CD4-positive, CD25-positive, alpha-beta regulatory T cell (primary cell): ENCODE measurements at places on chromosomes 7 and 10.
A peak's percentile ranks its signal among the peaks of the same experiment; 100 is the strongest.

- no peak for DNase-seq
Observed at GRCh38 chr7:96061844-96062243, 260.1 kb downstream of the SLC25A13 start.

DNA sequence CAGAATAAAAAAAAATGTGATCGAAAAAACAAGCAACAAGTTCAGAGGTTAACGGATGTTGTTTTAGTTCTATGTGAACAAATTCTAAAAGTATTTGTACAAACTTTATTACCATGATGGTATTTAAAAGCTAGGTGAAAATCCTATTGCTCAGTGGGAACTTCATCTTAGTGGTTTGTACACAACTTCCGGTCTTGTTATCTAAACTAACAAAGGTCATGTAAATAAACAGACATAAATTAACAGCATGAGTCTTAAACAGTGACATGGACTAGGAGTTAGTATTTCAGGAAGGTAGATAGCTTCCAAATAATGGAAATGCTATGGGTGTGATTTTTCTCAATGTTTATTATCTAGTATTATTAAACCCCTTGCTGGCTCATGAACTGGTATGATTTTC is 83.8 kb downstream of the SPAG6 start:
- no peak for DNase-seq

DNA sequence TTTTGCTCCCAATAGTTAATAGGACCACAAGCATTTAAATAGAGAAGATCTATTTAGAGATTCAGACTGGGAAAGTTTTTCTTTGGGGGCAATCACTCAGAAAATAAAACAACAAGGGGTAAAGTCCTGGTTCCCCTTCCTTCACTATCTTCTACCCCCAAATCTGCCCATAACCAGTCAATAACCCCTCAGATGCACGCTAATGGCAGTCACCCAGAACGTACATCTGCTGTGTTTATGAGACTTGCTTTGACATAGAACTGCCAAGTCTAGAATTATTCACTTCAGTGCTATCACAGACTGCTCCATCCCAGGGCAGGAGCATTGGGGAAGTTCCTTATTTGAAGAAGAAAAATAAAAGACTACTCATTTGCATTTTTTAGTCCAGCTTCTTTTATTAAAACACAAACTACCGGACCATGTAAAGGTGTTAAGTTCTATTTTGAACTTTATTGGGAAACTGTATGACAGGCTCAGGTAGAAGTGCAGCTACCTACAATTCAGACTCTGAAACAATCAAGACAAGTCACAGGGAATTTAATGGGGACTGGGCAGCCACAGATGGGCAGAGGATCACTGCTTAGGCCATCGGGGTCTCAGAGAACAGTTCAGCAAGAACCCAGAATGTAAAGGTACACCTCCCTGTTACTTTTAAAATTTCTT is 38.4 kb downstream of the ANK3 start:
- DNase-seq, result no peak

GRCh38 chr10:3805791-3806461 is 20.9 kb upstream of the KLF6 start:
- peak; percentile 70 for DNase-seq

DNA sequence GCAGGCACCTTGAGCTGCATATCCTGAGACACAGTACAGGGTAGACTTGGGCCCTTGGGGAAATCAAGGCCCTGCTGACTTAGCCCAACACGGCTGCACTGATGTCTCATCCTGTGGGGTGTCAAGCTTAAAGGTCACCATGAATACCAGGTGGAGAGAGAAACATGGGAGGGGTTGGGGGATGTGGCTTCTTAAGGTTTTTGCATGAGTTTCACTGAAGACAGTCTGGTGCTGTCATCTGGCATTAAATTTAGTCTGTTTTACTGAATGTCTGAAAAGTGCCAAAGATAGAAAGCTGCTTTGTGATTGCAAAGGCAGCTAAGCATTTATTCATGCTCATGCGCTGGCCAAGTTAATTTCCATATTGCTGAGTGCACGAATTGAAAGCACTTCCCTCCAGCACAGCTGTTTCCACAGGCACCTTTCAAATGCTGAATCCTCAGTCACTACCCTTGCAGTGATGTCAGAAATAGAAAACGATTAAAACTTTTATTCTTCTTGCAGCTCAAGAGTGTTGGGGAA is 102.1 kb downstream of the OSBPL3 start:
- peak; percentile 71 for DNase-seq

GRCh38 chr7:114112806-114113205 is 194.0 kb upstream of the PPP1R3A start:
- DNase-seq, result no peak

- no peak for DNase-seq
Observed at GRCh38 chr7:28672397-28672797, 260.1 kb downstream of the CREB5 start.

DNA sequence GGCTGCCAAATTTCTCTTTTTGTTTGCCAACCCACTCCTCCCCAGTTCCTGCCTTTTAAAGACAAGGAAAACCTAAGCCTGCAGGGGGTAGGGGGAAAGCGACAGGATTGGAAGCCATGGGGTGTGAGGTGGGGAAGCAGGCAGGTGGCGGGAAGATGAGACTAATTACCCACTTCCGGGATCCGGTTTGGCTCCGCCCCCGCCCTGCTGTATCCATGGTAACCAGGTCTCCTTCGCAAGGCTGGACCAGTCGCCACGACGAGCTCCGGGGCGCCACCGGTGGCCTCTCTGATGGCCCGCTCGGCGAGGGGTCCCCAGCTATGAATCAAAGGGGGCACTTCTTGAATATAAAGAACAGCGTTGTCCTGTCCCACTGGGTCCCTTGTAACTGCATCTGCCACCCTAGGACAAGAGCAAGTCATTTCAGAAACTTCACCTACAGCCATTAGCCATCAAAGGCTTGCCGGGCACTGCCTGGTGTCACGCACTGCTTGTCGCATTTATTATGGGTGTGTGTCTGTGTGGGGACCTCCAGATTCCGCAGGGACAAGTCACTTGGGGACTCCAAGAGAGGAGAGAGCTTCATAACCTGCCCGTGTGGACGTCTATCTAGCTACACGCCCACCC is 55.4 kb upstream of the LMTK2 start:
- DNase-seq, result peak; percentile 38

DNA sequence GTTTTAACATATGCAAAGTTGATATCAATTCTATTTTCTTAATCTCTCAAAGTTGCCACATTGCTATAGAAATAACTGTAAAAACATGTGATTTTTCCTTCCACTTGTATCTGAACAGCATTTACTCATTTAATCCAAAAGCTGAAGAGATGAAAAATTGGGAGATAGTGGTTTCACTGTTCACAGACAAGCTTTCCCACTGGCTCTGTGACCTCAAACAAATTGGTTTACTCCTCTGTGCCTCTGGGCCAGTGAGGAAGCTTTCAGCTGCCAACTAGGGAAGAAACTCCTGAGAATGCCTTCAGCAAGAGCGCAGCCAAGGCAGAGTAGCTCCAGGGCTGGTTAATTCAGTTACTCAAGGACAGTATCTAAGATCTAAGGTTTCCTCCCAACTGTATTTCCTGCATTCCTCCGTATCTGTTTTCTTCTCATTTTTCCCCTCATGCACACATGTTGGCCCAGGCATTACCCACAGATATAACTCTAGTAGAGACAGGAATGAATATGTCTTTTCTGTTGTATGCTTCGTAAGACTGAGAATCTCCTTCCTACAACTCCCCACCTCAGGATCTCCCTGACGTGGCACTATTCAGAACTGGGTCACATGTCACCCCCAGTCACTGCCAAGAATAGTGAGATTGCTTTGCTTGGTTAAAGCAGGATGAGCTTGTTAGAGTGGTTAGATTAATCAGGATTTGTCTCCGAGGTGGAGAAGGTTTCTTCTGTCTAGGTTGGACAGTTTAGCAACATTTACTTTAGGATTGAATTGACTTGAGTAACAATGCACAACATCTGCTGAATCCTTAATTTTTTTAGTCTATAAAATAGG is 315.7 kb downstream of the NRG3 start:
- DNase-seq, result no peak

- DNase-seq, result no peak
Observed at GRCh38 chr7:74012842-74013249, 15.1 kb upstream of the ELN start.

DNA sequence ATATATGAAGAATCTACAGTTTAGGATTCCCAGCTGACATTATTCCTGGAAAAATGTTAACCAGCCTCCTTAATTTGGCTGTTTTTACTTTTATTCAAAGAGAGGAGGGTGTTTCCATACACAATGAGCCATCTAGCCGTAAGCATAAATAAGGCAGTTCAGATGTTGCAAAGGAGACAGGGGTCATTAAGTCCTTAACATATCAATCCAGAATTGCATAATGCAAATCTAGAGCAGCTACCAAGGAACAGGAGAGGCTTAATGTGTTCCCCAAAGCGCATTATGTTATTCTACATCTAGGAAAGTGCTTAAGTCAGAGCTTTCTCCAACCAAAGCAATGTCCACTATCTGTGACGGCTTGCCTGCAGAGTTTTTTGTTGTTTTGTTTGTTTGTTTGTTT is 32.4 kb upstream of the TCF7L2 start:
- DNase-seq, result no peak

DNA sequence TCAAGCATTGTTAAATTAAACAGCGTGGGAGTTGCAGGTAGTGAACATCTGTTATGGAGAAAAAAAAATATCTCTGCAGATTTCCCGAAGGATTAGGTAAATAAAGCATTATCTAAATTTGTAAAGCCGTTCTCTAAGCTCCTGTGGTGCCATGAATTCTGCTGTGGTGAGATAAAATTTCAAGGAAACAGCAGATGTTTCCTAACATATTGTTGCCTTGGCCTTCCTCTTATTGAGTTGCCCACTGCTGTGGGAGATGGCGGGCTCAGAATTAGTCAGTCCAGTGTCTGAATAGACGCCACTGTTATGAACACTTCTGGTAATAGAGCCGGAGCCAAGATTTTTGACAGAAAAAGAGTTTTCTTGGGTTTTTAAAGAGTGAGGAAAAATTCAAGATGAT is 82.6 kb upstream of the ELMO1 start:
- no peak for DNase-seq

GRCh38 chr10:78313636-78314035 is 280.0 kb downstream of the RPS24 start:
- no peak for DNase-seq

GRCh38 chr10:129049501-129049900 is 417.5 kb upstream of the MGMT start:
- no peak for DNase-seq

DNA sequence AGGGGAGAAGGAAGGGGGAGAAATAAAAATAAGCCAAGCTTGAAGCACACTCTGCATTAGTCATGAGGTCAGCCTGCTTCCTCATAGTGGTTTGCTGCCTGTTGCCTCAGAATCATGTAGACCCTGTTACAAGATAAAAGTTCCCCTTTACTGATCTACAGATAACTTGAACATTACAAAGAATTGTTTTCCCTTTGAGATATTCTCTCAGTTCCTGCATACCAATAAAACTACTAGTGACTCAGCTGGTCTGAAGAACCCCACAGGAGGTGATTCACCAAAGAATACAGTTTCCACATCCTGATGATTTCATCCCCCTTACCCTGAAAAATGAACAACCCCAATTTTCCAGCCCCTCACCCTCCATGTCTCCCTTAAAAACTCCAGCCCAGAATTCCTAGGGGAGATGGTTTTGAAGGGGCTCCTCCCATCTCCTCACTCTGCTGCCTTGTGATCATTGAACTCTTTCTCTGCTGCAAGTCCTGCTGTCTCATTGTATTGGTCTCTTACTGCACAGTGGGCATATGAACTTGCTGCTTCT is 31.5 kb upstream of the NRP1 start:
- DNase-seq, result peak; percentile 3

- no peak for DNase-seq
Observed at GRCh38 chr7:136502162-136502561, 366.3 kb upstream of the CHRM2 start.

DNA sequence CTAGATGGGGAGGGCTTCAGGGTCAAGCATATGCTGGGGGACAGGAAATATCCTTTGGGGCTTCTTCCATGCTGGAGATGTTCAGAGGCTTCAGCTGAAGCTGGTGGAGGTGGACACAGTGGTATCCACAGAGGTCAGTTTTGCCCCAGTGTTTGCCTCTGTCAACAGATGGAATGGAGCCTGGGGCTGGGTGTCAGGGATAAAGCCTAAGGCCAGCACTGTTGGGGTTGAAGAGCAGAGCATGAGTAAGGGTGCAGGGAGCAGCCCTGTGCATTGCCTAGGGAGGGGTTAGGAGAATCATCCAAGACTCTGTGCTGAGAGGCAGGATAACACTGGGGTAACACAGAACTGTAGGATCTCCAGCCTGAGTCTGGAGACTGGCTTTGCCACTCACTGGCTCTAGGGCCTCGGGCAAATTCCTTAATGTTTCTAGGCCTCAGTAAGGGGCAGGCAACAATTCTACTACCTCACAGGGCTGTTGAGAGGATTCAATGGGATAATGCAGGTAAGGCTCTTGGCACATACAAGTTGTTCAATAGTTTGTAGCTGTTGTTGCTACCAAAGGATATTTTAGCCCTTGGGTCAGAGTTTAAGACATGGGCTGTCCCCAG is 21.8 kb upstream of the MYL7 start:
- DNase-seq, result no peak

DNA sequence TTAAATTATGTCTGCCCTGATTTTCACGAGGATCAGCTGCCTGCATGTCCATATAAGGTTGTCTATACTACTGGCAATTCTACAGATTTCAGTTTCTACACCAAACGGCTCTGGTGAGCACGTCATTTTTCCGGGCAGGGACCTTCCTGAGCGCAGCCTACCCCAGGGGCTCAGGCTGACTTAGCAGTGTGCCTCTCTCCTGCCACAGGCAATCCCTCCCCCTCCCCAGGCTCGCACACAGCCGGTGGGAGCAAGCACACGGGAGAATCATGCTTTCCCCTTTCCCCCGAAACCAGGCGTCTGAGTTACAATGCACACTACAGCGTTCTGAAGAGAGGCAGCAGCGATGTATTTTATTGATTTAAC is 1.7 kb downstream of the KLF6 start:
- peak; percentile 73 for DNase-seq

DNA sequence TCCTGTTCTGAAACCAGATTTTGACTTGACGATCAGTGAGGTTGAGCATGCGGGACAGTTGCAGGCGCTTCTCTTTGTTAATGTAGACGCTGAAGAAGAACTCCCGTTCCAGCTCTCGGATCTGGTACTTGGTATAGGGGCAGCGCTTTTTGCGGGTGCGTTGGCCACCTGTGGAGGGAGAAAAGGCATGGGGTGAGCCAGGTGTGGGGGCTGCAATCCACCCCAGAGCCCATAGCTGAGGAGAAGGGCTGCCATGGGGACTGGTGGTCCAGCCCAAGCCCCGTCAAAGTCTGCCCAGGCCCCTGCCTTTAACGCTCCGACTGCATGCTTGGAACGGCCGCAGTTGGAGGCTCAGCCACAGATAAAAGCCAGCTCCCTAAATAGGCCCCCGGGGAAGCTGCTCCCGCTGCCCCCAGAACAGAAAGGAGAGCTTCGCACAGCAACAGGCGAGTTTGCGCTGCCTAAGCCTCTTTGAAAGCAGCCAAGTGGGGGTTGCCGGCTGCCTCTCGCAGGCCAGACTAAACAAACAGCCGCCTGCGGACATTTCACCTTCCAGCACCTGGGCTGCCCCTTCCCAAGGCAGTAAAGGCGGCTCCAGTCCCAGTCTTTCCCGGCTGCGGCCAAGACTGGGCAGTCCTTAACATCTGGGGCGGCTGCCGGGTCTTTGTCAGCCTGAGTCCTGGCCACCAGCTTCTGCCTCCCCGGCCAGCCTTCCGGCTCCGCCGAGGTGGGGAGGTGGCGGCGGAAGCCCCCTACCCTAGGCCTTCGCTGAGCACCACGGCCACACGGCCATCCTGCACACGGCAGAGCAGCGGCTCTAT is 2.0 kb downstream of the HOXA11 start:
- no peak for DNase-seq

GRCh38 chr10:241451-241850 is 106.2 kb downstream of the ZMYND11 start:
- DNase-seq, result no peak

- no peak for DNase-seq
Observed at GRCh38 chr7:128895320-128895719, 15.2 kb downstream of the KCP start.
